ENCODE measurements at places on chromosomes 6 and 20.

GRCh38 chr6:121694389-121694788, 258.9 kb downstream of the GJA1 start:
- no peak for DNase-seq

- DNase-seq: no peak
These were observed 213.6 kb upstream of the PLCB4 start for GRCh38 chr20:8855315-8855714.

DNA sequence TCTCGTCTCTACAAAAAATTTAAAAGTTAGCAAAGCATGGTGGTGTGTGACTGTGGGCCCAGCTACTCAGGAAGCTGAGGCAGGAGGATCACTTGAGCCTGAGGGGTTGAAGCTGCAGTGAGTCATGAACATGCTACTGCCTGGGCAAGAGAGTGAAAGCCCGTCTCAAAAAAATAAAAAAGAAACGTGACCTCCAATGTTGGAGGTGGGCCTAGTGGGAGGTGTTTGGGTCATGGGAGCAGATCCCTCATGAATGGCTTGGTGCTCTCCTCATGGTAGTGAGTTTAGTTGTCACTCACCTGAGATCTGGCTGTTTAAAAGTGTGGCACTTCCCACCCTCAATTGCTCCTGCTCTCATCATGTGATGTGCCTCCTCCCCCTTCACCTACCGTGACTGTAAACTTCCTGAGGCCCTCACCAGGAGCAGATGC, 24.3 kb downstream of the RBL1 start:
- no peak for DNase-seq

GRCh38 chr20:40441771-40442170, 247.3 kb downstream of the MAFB start:
- DNase-seq: no peak

DNA sequence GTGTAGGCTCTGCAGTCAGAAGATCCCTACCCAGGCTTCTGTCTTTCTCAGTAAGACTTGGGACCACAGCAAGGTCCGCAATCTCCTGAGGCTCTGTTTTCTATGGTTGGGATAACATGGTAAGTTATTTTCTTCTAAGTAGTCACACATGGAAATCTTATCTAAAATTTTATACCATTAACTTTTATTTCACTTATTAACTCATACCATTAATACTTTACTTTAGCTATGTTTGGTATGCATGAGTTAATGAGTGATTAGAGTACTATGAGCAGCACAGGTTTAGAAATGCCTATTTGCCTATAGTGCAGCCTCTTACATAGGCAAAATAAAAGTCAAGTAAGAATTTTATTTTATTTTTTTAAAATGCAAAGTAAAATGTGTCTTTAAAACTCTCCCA, 27.2 kb downstream of the GINM1 start:
- DNase-seq: no peak

Data from naive thymus-derived CD4-positive, alpha-beta T cell (primary cell).